Activated CD8-positive, alpha-beta memory T cell treated with anti-CD3 and anti-CD28 coated beads, Interleukin-2, amount 50 U/mL, for 48 hours (primary cell): ENCODE measurements at places on chromosomes 6 and 20.

DNA sequence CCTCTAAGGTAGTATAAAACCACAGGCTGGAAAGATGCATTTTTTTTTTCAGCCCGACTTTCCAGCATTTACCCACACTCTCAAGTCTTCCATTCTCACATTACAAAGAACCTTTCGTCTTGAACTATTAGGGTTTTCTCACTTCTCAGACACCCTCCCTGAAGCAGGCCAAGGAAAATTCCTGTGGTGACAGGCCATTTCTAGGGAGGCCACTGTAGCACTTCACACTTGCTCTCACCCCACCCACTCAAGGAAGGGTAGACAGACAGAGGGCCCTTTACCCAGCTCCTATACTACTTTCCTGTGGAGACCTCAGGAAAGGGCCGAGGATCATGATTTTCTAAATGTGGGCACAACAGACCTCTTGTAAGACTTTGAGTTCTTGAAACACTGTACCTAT is 27.7 kb downstream of the KCNS1 start:
- DNase-seq: no peak

GRCh38 chr6:102313699-102314098 is 920.2 kb downstream of the GRIK2 start:
- DNase-seq: no peak

DNA sequence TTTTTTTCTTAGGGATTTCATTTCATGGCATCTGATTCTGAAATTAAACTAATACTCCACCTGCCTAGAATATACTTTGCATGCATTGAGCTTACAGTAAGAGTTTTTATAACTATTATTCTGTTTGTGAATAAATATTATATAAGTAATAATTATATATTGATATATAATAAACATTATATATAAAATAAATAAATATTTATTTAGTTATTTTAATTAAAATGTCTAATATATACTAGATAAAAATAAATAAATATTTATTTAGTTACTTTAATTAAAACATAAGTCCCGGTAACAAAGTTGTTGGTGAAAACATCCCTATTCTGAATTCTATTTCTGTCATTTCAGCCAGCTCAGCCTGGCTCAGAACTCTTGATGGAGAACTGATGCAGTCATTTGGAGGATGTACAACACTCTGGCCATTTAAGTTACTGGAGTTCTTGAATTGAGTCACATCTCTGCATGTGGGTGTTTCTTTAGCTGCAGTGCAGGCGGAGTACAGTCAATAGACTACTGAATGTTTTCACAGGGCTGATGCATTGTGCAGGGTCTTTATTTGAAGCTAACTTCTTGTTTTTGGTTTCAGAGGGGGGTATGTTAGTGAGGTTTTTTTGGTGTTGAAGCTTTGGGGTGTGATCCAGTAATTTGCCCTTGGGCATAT is 508.9 kb upstream of the ADGRB3 start:
- DNase-seq: no peak

DNA sequence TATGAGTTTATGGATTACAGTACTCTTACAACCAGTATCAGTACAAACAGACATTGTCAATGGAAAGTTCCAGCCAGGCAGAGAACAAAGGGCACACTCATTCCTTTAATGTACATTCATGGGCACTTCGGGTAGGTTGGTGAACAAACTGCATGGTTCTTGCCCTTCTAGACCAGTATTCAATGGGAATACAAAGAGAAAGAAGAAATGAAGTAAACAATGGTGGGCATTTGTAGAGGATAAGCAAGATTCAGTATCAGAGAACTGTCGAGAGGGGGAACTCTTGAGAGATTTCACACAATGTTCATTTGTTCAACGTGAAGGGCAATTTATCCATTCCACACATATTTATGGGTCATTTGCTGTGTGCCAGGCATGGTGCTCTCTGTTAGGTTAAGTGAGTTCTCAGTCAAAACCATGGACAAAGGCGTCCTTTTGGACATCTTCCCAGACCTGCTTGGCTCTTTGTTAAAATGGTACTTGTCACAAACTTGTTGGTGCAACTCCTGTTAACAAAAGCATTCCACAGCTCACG is 714.8 kb downstream of the DHX35 start:
- DNase-seq: no peak

- DNase-seq: no peak
Measured at GRCh38 chr6:132205946-132206345, 195.3 kb downstream of the MOXD1 start.

- no peak for DNase-seq
Measured at GRCh38 chr6:125753218-125753936, 3.9 kb downstream of the HEY2 start.

- no peak for DNase-seq
Measured at GRCh38 chr6:115272311-115272710, 788.4 kb downstream of the FRK start.

- DNase-seq: peak; percentile 55
Measured at GRCh38 chr20:54173653-54174456, at the start of gene CYP24A1. Gene CYP24A1, minus strand, starts transcription at chr20:54173986. Its CDS starts 407 bp downstream, at chr20:54173579.

GRCh38 chr20:23049201-23050075 is at the start of gene THBD:
Gene THBD, minus strand, starts transcription at chr20:23049672. Its CDS starts 168 bp downstream, at chr20:23049504.
- DNase-seq: no peak

- DNase-seq: no peak
Measured at GRCh38 chr20:2302384-2303060, 6.7 kb downstream of the TGM3 start.

GRCh38 chr6:166949528-166950442 is 6.6 kb downstream of the RNASET2 start:
- peak; percentile 50 for DNase-seq

GRCh38 chr6:126867641-126868040 is 250.8 kb upstream of the RSPO3 start:
- DNase-seq: no peak

DNA sequence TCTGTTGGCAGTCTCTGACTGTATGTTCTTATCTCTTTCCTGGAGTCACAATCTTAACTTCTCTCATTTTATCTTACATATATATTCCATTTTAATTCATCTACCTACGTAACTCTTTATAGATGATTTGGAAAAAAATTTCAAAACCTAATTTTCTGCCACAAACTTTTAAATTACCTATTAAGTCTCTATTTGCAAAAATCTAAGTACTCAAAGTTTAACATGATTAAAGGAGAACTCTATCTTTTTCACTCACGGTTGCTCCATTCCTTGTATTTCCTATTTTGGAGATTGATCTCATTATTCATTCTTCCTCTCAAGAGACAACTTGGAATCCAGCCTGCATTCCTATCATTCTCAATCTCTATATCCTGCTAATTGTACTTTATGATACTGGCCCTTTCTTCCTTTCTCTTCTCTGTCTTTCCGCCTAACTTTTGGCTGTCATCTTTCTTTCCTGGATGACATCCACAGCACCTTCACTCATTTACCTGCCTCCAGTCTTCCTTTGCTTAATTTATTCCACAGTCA is 1071.1 kb upstream of the CITED2 start:
- DNase-seq: no peak

GRCh38 chr6:89289710-89290109 is 25.4 kb downstream of the GABRR2 start:
- no peak for DNase-seq

GRCh38 chr6:85677234-85677956 is 34.7 kb upstream of the SYNCRIP start:
- DNase-seq: no peak
